ENCODE measurements at places on chromosomes 12 and 14.

DNA sequence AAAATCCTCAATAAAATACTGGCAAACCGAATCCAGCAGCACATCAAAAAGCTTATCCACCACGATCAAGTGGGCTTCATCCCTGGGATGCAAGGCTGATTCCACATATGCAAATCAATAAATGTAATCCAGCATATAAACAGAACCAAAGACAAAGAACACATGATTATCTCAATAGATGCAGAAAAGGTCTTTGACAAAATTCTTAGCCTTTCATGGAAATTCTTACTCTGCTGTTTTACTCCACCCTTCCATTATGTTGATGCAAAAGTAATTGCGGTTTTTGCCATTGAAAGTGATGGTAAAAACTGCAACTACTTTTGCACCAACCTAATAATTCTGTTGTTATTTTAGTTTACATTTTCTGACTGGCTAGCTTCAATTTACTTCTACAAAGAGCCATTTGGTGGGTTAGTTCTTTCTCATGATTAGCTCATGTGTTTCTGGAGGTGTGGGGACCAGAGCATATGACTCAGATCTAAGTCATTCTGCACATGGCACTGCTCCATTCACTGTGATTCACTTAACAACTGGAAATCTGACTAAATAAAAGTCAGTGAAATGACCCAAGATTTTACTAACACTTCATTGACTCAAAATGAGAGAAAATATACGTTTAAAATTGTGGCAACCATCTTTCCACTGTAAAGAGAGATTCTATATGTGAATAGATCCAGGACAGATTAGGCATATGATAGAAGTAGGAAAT lies 99.9 kb downstream of the TMTC3 start:
- DNase-seq, result no peak

DNA sequence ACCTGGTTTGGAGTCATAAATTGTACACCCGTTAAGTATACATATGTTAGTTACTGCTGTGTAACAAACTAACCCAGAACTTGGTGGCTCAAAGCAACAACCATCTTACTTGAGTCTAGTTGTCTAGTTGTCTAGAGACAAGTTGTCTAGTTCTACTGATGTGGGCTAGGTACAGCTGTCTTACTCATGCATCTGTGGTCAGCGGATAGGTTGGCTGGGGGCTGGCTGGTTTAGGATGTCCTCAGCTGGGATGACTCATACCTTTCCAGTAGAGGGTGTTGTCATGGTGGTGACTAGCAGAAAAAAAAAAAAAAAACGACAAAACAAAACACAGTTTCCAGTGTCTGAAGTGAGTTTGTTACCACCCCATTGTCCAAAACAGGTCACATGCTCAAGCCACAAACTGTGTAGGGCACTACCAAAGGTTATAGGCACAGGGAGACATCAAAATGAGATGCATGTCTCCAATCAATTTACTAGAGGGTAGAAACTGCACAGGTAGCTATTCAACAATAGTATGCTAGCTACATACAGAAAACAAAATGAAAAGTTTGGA lies 680.3 kb downstream of the MED13L start:
- no peak for DNase-seq

- DNase-seq, result no peak
Measured at GRCh38 chr12:40692765-40693206, 547 bp downstream of the CNTN1 start.

- no peak for DNase-seq
Measured at GRCh38 chr12:108696111-108696995, 35.0 kb downstream of the CORO1C start.

- no peak for DNase-seq
Measured at GRCh38 chr12:103808239-103808880, 32.7 kb downstream of the NT5DC3 start.

DNA sequence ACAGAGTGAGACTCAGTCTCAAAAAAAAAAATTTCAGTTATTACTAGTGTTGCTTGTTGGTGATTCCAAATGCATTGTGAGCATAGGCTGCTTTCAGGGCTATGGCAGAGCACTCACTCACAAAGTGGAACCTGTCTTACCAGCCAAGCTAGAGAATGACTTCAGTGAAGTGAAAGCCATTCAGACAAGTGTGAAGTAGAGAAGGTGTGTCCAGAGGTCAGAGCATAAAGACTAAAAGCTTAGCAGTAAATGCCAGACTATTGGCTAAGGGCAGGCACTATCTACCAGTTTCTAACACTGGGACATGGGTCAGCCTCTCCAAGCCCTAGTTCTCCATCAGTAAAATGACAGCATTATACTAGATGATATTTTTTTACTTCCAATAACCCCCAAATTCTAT lies 12.7 kb downstream of the PPP1R36 start:
- DNase-seq, result no peak

GRCh38 chr12:51341251-51342007 lies 5.0 kb downstream of the CELA1 start:
- peak; percentile 90 for DNase-seq

DNA sequence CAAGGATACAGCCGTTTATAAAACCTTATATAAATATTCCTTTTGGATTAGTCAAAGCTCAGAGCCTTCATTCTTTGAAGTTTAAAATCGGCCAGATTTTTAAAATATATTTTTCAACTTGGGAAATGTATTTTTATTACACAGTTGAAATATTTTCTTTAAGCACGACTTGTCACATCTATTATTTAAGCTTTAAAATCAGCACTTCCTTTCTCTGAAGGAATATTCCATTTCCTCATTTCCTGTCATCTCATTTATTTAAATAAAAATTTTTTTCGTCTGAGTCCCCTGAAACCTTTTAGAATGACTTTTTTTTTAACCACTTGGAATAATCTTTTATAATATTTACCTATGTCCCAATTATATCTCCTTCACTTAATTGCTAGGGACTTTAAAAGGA lies 107.5 kb upstream of the PDE3A start:
- no peak for DNase-seq

DNA sequence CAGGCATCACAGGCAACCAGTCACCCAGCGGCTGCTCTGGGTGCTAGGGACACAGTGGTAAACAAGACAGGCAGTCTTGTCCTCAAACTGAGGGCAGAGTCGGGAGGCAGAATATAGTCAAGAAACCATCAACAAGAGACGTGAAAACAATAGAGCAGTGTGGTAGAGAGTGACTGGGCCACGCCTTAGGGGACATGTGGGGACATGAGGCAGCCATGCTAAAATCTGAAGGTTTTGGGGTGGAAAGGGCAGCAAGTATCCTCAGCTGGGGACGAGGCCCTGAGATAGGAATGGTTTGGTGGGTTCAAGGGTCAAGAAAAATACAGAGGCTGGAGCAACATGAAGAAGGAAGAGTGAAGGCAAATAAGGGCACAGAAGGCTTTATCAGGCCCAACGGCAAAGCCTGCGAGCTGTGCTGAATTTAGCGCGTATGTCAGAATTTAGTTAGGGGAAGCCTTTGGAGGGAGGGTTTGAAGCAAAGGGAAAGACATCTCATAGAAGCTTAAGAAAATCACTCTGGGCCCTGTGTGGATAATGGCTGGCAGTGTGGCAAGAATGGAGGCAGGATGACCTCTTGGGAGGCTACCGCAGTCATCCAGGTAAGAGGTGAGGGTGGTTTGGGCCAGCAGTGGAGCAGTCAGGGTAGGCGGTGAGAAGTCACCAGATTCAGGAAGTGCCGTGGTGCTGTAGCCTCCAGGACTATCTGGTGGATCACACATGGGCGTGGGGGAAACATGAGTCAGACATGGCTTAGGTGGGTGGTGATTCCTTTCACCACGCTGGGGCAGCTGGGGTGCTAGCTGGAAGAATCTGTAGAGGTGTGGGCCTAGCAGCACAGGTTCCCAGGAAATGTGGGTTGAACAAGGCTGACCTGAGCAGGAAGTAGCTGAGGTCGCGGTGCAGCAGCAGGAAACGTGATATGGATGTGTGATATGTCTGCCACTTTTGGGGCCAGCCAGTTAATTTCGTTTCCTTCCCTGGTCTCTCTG lies 3.0 kb downstream of the EVL start:
- peak; percentile 95 for DNase-seq

DNA sequence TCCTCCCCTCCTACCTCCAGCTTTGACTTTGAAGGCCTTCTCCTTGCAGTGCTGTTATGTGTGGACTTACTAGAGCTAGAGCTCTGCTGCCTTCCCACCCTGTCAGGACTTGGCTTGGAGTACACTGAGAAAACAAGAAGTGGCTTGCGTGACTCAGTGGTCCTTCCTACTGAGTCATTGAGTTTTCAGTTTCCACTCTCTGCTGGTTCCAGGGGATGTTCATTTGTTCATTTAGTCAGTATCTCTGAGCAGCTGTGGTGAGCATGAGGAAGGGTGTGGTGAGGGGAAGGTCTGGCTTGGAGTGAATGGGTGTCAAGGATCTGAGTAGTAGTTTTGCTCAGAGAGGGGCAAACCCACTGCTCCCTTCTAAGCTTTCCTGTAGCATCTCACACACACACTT lies 17.2 kb upstream of the ELK3 start:
- peak; percentile 32 for DNase-seq

DNA sequence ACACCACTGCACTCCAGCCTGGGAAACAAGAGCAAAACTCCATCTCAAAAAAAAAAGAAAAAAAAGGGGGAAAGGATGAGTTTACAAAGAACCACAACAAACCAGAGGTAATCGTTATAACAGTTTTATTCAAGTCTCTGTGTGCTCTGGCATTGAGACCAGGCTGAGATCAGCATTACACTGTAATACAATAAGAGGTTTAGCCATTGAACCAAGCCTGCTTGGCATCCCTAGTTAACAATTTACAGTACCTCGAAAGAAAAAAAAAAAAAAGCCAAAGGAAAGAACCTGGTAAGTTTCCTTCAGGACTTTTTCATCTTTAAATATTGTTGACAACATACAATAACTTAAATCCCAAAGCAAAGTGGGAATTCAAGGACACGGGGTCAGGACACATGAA lies 80.7 kb downstream of the TTC9 start:
- no peak for DNase-seq

DNA sequence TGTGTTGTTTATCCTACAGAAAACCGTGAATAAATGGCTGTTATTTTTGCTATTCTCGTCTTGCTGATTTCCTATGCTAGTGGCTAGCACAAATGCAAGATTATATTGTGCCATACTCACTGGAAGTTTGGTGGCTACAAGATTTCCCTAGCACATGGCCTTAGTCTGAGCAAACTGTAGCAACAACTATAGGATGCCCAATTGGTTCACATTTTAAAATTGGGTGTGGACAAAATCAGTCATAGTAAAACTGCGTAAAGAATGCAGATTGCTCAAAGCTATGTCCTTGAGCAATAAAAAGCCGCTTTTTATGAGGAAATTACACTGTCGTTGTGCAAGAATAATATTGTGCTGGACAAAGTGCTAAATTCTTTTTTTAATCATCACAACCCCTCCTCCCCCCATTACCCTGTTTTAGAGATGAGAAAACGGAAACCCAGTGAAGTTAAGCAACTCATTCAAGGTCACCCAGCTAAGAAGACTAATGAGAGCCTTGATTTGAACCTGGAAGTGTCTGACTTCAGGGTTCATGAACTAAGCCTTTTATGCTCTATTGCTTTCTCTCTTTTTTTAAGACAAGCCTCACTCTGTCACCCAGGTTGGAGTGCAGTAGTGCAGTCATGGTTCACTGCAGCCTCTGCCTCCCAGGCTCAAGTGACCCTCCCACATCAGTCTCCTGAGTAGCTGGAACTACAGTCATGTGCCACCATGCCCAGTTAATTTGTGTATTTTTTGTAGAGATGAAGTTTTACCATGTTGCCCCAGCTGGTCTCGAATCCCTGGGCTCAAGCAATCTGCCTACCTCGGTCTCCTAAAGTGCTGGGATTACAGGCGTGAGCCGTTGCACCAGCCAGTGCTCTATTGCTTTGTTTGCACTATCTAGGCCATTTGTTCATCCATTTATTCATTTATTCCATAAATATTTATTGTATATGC lies 73.6 kb downstream of the SRGAP1 start:
- no peak for DNase-seq

DNA sequence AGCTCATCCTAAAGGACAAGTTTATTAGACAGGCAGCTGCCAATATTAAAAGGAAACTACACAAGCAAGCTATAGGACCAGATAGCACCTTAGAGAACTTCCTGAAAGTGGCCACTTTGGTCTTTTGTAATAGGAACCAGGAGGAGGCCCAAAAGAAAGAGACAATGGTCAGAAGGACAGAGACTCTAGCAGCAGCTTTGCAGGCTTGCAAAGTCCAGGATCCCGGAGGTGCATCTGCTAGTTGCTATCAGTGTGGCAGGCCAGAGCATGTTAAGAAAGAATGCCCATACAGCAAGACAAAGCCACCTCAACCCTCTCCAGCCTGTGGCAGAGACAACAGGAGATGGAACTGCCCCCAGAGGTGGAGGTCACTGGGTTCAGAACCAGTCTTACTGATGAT lies 23.4 kb downstream of the APOBEC1 start:
- no peak for DNase-seq

- DNase-seq, result no peak
Measured at GRCh38 chr12:115617391-115617790, 660.1 kb downstream of the MED13L start.

GRCh38 chr14:63322897-63323573 lies 4.3 kb upstream of the GPHB5 start:
- DNase-seq, result no peak

- peak; percentile 47 for DNase-seq
Measured at GRCh38 chr14:30994681-30995620, 30.5 kb upstream of the AP4S1 start.

DNA sequence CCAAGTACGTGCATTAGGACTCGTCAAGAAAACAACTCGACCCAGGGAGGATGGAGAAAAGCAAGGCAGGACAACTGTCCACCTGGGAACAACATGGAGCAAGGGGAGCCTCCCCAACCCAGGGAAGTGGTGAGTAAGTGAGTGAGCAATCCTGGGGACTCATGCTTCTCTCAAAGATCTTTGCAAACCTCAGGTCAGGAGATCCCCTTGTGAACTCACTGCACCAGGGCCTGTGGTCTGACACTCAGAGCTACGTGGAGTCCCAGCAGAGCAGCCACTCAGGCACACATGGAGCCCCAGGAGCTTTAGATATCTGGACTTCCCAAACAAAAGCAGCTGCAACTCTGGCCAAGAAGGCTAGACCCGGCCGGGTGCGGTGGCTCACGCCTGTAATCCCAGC lies 12.2 kb upstream of the OR5AU1 start:
- no peak for DNase-seq

DNA sequence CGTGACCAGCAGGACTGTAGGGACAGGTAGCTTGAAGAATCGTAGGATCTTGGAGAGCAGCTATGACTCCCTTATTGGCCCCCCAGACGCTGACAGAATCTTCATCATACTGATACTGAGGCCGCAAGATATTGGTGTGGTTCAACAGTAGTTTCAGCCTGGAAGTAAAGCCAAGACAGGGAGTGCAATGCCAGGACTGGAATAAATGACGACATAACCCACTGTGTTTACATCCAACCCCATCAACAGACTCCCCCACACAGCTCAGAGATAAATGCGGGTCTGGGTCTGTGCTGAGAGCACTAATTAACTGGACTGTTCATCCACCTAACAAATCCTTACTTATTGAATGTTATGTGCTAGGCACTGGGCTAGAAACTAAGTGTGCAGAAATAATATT lies 16.6 kb downstream of the NOXRED1 start:
- DNase-seq, result peak; percentile 32

GRCh38 chr14:86310148-86310547 lies 780.2 kb downstream of the FLRT2 start:
- no peak for DNase-seq

DNA sequence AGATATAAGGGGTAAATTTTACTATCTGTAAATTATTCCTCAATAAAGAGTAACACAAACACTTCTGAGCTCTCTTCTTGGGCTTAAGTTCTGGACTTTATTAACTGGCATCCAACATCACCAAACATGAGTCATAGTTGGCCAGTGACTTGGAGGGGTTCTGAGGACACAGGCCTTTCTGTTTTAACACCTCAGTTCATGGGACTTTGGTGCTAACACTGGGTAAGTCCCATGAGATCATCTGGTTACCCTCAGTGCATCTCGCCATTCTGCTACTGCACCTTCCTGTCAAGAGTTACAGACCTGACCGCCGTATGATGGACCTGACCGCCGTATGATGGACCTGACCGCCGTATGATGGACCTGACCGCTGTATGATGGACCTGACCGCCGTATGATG lies 9.9 kb downstream of the SLC15A4 start:
- DNase-seq, result no peak

Data from Kasumi-1 (cell line).